ENCODE measurements at places on chromosomes 13 and 19. TPM values are rescaled to one million over a fixed set of nuclear protein-coding genes. Genes with fewer than 3 reads are reported as not detected.

FGF9 gene
- 12.5 TPM for total RNA-seq

SHISA2 gene
- 10.1 TPM for total RNA-seq

FPR3 gene
- under 0.01 TPM for total RNA-seq

NLRP4 gene
- not detected for total RNA-seq

GJB2 gene
- total RNA-seq = 4.4 TPM

ZNF433 gene
- 19.7 TPM for total RNA-seq

LRRC8E gene
- total RNA-seq = under 0.01 TPM

GPR12 gene
- total RNA-seq = 38.6 TPM

ZNF324 gene
- 24.1 TPM for total RNA-seq

CRYL1 gene
- 13.3 TPM for total RNA-seq

PCDH20 gene
- total RNA-seq = 7.6 TPM

Measured in temporal lobe (tissue), 4 donors.